ENCODE measurements at places on chromosomes 11 and 22. TPM values are rescaled to one million over a fixed set of nuclear protein-coding genes. Genes with fewer than 3 reads are reported as not detected.

Gene GPHA2
- not detected for total RNA-seq

DNA sequence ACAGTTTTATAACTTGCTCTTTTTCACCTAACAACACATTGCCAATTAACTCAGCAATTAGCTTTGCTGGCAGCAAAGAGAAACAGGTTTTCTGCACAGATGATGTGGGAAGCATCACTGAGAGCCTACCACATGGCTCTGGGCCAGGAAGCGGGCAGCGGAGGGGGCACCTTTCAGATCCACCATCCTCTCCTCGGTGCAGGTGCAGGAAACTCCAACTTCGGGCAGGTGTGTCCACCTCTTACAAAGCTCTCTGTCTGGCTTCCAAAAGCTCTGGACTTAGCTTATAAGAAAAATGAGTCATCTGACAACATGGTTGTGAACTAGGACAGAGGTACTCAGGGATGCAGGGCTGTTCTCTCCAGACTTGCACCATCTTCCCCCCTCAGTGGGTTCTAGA, 77.0 kb downstream of the RPS6KA4 start:
- no peak for DNase-seq

- no peak for DNase-seq
Observed at GRCh38 chr11:126477535-126478305, 122.2 kb downstream of the ST3GAL4 start.

- DNase-seq, result no peak
Observed at GRCh38 chr11:113134626-113135025, 173.4 kb downstream of the NCAM1 start.
